ENCODE measurements at places on chromosomes 11 and 22.

DNA sequence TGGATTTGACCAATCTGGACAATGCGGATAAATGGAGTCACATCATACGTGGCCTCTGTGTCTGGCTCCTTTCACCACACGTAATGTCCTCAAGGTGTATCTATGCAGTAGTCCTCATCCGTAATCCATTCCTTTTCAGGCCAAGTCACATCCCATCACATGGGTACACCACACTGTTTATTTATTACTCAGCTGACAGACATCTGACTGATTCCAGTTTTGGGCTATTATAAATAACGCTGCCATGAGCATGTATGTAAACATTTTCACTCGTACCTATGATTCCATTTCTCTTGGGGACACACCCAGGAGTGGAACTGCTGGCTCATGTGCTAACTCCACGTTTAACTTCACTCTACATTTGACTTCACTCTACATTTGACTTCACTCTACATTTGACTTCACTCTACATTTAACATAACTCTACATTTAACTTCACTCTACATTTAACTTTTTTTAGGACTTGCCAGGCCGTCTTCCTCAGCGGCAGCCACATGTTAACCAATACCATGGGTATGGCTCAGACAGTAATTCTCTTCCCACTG is 52.1 kb downstream of the SHANK2 start:
- DNase-seq = no peak

DNA sequence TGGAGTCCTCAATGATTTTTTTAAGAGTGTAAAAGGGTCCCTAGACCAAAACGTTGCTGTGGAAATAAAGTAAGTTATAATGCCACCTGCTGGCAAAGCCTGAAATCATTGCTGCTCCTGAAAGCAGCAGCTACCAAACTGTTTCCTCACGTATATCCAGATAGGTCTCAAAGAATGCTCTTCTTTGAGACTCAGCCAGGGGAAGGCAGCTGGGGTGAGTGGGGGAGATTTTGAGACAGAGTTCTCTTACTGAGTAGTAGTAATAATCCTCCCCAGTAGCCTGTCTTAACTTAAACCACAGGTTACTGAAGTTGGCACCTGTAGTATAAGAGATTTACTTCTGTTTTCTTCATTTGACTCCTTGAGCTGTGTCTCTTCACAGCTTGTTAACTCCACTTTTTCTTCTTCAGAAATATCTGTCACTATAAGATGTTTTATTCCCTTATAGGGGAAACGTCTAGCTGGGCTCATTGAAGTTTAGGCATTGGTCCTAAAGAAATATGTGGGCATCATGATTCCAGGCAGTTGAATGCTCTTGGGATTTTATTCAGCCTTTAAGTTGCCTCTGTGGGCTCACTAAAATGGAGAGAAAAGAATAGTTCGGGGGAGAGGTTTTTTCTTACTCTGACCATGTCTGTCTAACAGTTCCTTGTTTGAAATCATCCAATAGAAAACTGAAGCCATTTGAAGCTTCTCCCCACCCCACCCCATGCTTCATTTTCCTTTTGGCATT is 77.9 kb downstream of the BTBD10 start:
- DNase-seq = peak; percentile 44

DNA sequence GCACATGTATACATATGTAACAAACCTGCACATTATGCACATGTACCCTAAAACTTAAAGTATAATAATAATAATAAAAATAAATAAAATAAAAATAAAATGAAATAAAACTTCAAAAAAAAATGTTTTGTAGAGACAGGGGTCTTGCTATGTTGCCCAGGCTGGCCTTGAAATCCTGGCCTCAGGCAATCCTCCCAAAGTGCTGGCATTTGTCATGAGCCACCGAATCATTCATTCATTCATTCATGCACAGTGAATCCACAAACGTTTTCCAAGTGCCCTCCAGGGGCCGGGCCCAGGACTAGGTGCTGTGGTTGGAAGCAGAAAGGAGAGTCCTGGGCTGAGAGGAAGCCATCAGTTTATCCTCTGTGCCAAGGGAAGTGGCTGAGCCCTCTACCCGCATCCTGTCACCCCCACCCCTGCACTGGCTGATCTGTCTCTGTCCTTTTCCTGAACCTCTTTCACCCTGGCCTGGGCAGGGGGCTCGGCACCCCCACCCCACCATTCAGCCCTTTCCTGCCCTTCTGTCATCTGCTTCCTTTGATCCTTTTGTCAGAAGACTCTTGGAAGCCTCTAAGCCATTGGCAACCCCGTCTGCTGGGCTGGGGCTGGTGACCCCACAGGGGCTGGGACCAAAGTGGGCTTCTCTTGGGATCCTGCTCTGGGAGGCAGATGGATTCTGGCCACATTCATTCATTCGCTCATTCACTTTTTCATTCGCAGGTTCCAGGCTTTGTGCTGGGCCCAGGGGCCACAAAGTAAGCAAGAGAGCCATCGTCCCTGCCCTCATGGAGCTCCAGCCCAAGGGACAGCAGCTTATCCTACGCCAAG is 84.3 kb downstream of the IGLL1 start:
- no peak for DNase-seq

DNA sequence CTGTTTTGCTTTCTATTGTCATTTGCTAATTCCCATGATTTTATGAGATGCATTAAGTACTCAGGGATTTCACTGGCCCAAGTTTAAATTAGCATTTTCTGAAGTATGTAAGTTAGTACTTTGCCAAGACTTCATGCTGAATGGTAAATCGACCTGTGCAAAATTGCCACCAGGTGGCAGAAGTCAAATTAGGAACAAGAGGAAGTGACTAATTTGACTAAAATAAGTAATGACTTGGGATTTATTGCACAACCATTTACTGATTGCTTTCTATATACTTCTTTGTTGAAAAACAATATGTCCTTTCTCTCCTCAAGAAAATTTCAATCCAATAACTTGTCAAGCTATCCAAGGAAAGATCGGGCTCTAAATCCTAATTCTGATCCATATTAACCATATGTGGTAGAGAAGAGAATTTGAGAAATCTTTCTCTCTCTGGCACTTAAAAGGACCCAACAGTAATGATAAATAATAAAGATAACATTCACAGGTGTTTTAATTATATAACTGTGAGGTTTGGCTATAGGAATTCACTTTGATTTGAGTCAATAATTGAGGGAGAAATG is 253.7 kb upstream of the CHORDC1 start:
- DNase-seq = peak; percentile 47

- DNase-seq = no peak
These were observed 37.2 kb upstream of the RAG2 start for GRCh38 chr11:36635066-36635862.

DNA sequence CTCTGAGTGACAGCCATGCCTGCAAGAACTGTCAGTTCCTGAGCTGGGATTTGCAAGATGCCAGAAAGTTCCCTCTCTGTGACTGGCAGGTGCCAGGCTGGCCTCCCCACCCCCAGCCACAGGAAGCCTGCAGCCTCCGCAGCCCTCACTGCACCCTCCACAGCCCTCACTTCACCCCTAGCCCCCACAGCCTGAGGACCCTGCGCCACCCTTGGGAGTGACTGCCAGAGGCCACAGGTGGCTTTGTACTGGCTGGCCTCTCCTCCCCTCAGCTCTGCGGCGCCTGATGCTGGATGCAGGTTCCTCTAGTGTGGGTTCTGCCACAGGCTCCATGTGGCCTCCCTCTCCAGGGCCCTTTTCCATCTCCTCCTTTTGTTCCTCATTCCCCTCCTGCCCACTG is 28.7 kb downstream of the MPPED1 start:
- DNase-seq = no peak

DNA sequence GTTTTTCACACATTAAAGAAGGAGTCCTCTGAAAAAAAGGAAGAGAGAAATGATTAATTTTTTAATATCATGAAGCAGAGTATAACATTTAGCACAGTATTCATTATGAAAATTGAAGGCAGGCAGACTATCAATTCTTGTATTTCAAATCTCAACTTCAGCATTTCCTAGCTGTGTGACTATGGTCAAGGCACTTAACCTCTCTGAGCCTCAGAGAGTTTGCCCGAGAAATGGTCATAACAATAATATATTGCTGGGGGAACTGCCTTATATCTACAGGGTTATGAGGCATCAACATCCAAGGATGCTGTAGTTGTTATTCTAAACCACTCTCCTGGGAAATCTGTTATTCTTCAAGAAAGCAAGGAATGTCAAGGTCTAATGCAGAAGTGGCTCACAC is 1.1 kb downstream of the MS4A18 start:
- DNase-seq = no peak
